ENCODE measurements at places on chromosomes 7 and 10.
A peak's percentile ranks its signal among the peaks of the same experiment; 100 is the strongest.

- DNase-seq: no peak
Observed at GRCh38 chr10:12629767-12630165, 280.4 kb downstream of the CAMK1D start.

- DNase-seq: no peak
Observed at GRCh38 chr10:4331150-4331549, 494.9 kb upstream of the AKR1E2 start.

DNA sequence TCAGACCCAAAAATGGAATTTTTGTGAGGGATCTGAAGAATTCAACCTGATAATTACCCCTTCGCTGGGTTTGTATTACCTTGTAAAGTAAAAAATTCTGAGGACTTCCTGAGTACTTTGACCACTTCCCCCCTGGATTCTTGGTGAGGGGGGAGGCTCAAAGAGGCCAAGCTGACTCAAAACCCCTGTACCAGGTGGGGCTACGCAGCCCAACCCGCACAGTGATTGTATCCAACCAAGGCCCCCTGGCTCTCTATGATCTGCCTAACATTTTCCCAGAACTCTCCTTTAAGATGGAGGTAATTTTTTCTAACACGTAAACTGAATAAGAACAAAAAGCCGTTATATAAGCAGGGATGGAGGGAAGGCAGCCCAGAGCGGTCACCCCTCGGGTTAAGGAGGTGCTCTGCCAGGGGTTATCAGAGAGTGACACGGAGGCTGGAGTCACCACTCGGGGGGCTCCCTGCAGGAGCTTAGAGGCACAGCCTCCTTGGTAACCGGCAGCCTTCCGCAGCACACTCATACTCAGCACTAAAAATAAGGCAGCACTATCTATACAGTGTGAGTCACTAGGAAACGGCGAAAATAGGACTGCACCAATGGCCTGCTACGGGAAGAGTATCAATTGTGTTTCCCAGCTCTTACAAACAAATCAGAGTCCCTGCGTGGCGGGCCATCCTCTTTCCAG lies 255.4 kb downstream of the ELMO1 start:
- no peak for DNase-seq

DNA sequence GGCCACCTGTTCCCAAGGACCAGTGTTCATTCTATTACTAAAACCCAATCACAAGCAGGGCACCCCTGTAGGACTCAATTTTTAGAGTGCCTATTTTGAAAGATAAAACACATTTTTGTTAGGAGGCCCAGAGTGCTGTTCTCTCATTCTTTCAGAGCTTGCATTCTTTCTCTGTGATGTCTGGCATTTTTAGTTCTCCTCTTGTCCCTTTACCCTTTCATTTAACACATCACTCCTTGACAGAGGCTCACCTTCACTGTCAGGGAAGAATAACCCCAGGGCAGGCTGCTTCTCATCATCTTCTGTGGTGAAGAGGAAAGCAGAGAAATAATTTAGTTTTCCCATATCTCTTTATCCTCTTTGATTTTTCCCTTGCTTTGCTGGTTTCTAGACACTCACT lies 73.9 kb downstream of the CHRM2 start:
- no peak for DNase-seq

DNA sequence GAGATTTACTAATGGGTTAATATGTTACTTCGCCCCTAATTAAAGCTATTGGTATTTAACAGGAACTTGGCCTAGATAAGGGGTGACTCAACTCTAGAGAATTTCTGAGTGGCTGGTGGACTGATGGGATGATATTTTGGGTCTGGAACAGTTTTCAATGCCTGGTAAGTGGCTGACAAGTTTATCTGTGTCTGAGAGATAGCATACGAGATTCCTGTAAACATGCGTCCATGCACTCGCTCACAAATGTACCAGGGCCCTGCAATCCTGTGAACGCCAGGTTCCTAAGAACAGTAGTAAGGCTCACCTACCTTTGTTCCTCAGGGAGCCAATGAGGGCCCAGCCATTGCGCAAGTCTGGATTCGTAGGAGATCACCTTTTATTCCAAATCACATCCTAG lies 683.8 kb upstream of the ANKRD30A start:
- DNase-seq: no peak

DNA sequence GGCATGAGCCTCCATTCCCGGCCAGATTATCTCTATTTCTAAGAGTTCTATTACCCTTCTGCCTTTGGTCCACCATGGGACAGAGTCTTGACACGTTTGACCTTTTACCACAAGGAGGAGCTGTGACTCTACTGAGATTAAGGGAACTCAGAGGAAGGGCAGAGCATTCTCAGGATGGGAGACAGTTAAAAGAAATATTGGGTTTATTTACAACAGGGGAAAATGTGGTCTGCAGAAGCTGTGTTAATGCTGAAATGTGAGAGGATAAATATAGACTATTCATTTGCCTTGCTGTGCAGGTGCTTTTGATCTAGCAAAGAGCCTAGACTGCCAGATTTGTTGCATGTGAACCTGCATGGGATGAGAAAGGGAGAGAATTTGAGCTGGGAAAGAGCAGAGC lies 45.8 kb upstream of the PRSS58 start:
- DNase-seq: no peak

DNA sequence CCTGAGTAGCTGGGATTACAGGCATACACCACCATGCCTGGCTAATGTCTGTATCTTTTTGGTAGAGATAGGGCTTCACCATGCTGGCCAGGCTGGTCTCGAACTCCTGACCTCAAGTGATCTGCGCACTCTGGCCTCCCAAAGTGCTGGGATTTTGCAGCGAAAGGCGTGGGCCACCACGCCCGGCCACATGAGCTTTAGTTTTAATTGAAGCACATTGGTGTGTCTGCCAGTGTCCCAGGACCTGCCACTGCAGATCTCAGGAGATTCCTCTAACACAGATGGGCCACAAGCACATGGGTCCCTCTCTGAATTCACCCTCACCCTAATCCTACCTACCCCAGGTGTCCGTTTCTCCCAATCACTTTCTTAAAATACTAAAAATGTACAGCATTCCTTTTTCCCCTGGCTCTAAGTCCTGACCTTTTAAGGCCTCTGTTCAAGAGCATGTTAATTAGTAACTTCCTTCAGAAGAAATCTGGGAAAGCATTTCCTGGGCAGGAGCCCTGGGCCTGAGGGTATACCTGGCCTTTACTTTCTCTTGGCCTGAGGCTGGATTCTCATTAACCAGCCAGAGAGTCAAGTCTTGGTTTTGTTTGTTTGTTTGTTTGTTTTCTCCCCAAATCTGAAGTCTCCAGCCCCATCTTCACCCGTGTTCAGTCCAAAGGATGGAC lies 82.6 kb downstream of the PRPF18 start:
- DNase-seq: no peak

GRCh38 chr10:126949161-126949503 lies 43.9 kb downstream of the DOCK1 start:
- no peak for DNase-seq

- DNase-seq: no peak
Observed at GRCh38 chr7:94909179-94909466, 1.7 kb downstream of the PPP1R9A start.

- no peak for DNase-seq
Observed at GRCh38 chr7:129502708-129503685, 666 bp downstream of the SMKR1 start.

GRCh38 chr10:109025172-109025571 lies 898.1 kb downstream of the XPNPEP1 start:
- DNase-seq: no peak

DNA sequence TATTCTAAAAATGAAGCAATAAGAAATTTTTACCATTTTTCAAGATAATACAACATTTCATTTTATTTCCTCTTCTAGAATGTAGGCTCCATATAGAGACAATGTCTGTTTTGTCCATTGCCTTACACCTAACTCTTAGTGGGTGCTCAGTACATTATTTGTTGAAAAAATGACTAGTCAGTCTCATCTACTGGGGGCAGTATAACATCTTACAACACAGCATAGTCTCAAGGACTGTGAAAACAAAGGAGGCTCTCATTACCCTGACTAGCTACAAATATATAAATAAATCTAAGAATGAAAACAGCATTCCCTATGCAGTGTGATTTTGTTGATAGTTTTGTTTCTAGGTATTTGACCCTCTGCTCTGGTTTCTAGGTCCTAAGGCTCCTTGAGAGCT lies 11.6 kb downstream of the CRPPA start:
- no peak for DNase-seq

DNA sequence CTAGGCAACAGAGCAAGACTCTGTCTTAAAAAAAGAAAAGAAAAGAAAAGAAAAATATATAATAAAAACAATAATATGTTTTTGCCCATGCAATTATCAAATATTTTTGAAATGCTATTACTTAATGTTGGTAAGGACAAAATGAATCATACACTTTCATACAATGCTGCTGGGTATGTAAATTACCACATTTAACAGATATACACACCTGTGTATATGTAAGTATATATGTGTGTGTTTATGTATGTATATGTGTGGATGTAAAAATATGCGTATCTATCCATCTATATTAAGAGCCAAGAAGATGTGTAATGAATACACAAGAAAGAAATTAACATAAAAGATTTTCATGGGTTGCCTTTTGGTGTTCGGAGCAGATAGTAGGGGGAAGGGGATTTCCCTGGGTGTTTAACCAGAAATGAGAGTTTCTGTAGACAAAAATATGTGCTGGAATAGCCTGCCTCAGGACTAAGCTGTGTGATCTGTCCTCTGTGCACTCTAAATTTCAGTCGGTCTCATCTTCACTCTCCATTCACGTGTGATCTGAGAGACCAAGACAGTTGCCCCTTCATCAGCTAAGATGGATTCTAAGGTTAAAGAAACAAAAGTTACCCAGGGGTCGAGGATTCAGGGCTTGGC lies 61.2 kb downstream of the PRKCQ start:
- DNase-seq: no peak

GRCh38 chr7:74449809-74450397 lies 3.8 kb upstream of the GTF2IRD1 start:
- no peak for DNase-seq

GRCh38 chr10:29470355-29470705 lies 164.4 kb downstream of the SVIL start:
- no peak for DNase-seq

GRCh38 chr10:98274562-98274961 lies 6.6 kb upstream of the LOXL4 start:
- DNase-seq: no peak

DNA sequence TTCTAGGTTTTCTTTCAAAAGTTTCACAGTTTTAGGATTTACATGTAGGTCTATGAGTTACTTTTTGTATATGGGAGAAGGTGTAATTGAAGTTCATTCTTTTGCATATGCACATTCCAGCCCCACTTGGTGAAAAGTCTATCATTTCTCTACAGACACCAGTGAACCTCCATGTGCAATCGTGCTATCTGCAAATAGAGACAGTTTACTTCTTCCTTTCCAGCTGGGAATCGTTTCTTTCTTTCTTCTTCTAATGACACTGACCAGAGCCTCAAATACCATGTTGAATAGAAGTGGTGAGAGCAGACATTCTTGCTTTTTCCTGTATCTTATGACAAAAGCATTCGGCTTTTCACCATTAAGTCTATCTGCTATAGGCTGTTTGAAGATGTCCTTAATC lies 122.7 kb downstream of the ARHGAP22 start:
- DNase-seq: no peak

GRCh38 chr10:122102869-122103525 lies 114.0 kb downstream of the TACC2 start:
- DNase-seq: no peak

GRCh38 chr10:103789771-103790201 lies 65.6 kb downstream of the SH3PXD2A start:
- DNase-seq: no peak

GRCh38 chr7:50953303-50953702 lies 170.6 kb upstream of the GRB10 start:
- no peak for DNase-seq

DNA sequence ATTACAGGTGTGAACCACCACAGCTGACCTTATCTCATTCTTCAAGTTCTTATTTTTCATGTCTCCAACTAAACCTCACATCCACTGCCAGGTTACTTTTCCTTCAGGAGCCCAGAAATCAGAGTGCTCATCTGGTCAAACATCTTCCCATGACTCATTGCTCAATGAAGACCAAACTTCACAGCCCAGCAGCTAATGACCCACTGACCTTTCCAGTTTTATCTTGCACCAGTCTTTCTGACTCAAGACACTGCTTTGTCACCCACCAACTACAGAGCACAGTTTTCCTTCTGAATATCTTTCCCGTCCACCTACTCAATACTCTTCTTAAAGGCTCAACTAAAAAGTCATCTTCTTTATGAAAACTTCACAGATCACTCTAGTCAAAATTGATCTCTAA lies 245.1 kb downstream of the CHCHD3 start:
- no peak for DNase-seq

GRCh38 chr10:95363303-95363912 lies 72.6 kb upstream of the PDLIM1 start:
- peak; percentile 30 for DNase-seq

Measured in NCI-H2029 treated with DMSO at 0.1 percent for 48 hours (cell line).